ENCODE measurements at places on chromosomes 16 and 17. TPM values are rescaled to one million over a fixed set of nuclear protein-coding genes. Genes with fewer than 3 reads are reported as not detected.

Gene PLEKHH3
- 2.8 TPM for total RNA-seq

GRCh38 chr16:51049678-51050376, 101.2 kb downstream of the SALL1 start:
- no peak for DNase-seq

DNA sequence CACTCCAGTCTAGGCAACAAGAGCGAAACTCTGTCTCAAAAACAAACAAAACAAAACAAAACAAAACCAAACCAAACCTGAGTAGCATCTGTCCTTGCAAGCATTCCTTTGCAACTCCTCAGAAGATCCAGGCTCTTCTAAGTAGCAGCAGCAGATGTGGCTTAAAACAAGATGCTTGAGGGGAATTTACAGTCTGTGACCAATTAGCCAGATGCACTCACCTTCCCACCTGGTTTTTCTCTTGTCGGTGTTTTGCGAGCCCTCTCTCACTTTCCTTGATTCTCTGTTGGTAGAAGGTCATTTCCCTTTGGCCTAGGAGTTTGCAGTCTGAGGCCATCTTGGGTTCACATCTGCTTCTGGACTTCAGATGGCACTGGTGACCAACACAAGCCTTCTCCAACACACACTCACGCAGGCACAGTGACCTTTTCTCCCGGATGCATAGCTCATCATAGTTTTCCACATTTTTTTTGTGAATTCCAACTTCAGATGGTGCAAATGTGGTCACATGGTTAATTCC, 276.8 kb downstream of the STX8 start:
- DNase-seq = no peak

- DNase-seq = no peak
Measured at GRCh38 chr16:23505180-23505665, 5.1 kb downstream of the GGA2 start.

GRCh38 chr17:27817731-27818130, 17.4 kb upstream of the NOS2 start:
- DNase-seq = no peak

All from occipital lobe (tissue), 3 donors.